ENCODE measurements at places on chromosomes 1 and 21.

- no peak for DNase-seq
These were observed 2.0 kb downstream of the TNFSF18 start for GRCh38 chr1:173048621-173049321.

DNA sequence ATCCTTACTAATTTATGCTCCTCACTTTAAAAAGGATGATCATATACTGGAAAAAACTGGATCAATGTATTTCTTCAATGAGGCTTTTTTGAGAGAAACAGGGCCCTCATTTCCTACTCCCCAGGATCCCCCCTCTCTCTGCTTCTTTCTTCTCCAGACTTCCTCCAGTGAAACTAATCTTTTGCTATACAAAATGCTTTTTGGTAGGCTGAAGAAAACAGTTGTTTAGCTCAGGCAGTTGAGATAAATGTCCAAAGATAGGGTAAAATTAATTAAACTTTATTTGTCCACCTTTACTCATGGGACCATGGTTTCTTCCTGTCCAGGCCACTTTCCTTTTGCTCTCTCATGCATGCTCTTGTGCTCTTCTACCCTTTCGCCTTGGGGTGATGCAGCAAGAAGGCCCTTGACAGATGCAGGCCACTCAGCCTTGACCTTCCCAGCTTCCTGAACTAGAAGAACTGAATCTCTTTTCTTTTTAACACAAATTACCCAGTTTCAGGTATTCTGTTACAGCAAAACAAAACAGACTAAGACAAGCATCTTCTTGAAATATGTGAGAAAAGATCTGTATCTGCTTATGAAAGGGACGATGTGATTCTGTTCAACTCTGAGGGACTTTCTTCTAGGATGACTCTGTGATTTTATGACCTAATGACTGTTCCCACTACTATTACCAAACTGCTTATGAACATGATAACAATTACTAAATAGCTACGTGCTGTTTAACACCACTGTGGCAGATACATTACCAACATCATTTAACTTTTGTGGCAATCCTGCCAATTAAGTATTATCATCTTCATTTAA is 63.7 kb downstream of the NVL start:
- no peak for DNase-seq

GRCh38 chr1:226915672-226915995 is 24.5 kb upstream of the COQ8A start:
- DNase-seq: no peak

DNA sequence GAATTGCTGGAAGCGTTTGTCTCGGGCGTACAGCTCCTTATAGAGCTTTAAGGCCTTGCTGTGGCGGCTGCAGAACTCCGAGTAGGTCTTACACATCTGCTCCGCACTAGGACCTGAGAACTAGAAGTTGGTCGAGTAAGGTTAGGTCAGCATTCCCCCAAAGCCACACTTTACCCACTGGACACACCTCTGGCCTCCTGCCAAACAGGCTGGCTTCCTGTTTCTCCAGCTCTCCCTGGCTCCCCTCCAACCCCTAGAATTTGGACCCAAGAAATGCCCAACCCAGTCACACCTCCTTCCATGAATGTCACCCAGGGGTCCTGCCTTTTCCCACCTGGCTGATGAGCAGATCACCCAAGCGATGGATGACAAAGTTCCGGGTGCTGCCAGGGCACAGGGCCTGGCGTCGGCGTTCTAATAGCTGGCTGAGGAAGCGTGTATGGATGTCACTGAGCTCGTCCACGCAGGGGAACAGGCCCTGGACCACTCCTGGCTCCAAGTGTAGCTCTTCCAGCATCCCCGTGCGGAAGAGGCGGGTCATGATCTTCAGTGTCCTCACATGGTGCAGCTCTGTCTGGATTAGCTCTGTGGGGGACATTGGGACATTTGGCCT is 15.6 kb downstream of the ARHGEF2 start:
- no peak for DNase-seq

- DNase-seq: no peak
These were observed 39.0 kb downstream of the RAP1A start for GRCh38 chr1:111658622-111659021.

GRCh38 chr21:35226968-35227744 is 178.1 kb upstream of the RUNX1 start:
- DNase-seq: no peak

DNA sequence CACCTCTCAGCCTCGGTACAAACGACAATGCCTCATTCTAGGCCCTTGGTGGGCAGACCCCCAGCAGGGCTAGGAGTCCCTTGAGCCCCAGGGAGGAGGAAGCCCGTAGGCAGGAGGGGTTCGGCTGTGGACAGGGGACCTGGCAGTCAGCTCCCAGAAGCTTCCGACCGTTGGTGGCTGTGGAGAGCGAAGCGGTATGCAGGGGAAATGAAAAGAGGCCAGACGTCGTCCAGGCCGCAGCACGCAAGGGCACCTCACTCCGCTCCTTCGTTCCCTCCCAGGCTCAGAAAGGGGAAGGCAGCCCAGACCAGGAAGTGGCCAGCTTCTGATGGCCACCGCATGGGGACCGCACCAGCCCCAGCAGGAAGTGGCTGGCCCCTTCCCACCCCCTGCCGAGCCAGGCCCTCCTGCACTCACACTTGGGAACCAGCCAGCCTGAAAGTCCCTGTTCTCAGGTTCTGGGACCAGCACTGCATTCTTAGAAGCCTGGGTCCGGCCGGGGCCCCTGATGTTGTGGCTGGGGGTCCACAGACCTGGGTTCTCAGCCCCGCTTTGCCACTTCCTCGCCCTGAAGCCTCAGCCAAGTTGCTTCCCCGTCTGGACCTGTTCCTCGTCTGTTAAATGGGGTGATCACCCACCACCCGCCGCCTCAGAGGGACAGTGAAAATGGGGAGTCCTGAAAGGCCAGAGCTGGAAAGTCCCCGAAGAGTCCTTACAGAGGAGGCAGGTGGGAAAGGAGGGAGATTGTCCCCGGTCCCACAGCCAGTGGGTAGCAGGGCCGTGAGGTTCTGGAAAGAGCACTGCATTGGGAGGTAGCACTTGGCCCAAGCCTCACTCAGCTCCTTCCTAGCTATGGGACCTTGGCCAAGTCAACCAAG is 104.0 kb upstream of the RUNX3 start:
- no peak for DNase-seq

DNA sequence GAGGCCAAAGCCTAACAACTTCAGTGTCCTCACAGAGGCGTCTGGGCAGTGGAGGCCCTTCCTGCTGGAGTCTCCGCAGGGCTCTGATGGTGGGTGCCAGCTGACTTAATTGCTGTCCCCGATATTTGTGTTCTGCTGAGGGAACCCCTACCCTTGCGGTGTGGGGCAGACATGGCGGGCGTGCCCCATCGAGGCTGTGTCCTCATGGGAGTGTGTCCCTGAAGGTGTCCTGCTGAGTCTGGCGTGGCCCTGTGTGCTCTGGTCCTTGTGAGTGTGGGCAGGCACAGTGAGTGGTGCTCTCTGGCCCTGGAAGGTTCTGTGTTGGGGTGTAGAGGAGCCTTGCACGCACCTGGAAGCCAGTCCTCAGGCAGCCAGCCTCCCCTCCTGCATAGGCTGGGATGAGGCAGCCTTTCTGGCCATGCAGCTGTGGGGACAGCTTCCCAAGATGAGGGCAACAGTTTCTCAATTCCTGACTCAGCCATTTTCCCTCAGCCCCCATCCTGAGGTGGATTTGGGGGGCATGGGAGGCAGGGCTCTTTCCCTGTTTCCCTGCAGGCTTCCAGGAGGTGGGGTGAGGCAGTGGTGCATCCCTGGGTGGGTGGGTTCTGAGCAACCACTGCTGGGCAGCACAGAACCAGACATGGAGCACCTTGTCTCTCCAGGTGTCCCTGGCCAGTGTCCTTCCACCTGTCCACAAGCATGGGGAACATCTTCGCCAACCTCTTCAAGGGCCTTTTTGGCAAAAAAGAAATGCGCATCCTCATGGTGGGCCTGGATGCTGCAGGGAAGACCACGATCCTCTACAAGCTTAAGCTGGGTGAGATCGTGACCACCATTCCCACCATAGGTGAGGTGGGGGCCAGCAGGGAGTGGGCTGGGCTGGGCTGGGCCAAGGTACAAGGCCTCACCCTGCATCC is 6.5 kb downstream of the C1orf35 start:
- no peak for DNase-seq

GRCh38 chr1:108858230-108858950 is 1.5 kb upstream of the AKNAD1 start:
- no peak for DNase-seq

DNA sequence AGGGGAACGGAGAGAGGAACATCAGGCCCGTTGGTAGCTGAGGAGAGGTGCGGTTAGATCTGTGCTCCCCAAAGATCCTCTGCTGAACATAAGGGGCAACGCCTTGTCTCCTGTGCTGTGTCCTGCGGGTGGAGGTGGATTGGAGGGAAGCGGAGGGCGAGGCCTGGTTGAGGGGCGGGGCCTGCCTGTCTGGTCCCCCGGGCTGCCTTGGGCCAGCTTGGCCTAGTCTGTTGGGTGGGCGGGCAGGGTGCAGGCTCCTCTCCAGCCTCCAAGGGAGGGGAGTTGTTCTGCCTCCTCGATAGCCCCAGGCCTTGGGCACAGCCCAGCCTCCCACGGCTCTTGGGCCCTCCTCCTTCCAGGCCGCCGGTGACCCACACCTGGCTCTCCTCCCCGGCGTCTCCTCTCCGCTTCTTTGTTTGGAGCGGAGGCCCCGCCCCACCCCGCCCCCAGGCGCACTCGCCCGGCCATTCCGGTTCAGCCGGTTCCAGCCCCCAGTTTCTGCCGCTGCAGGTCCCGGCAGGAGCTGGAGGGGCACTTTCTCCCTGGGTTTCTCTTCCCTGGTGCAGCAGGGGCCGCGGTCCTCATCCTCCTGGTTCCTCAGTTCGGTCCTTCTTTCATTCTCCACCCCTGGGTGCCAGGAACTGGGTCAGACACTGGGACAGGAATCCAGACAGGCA is 19.4 kb downstream of the PTPRF start:
- peak; percentile 86 for DNase-seq

DNA sequence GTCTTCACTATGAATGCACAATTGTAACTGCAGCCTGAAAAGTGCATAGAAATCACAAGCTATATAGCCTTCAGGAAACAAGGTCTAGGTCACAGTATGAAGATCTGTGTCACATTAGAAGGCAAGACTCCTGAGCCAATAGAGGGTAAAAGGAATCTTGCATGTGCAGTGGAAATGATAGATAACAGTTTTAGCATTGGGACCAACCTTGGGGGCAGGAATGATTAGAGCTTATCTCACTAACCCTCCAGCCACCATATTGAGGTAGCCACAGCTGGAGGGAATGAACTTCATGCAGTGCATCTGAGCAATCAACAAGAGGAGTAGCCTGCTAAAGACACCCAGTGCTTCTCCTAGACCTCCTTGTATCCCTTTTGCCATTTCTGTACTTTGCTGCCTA is 390.1 kb downstream of the LTN1 start:
- DNase-seq: no peak

GRCh38 chr1:15081102-15081501 is 72.4 kb upstream of the TMEM51 start:
- DNase-seq: no peak

DNA sequence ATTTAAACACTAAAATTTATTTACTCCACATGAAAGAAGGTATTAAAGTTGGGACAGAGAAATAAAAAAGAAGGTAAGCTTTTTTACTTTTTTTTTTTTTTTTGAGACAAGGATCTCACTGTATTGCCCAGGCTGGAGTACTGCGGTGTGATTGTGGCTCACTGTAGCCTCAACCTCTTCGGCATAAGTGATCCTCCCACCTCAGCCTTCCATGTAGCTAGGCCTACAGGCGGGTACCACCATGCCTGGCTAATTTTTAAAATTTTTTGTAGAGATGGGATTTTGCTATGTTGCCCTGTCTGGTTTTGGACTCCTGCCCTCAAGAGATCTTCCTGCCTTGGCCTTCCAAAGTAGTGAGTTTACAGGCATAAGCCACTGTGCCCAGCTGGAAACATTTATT is 106.6 kb downstream of the ITSN1 start:
- no peak for DNase-seq

DNA sequence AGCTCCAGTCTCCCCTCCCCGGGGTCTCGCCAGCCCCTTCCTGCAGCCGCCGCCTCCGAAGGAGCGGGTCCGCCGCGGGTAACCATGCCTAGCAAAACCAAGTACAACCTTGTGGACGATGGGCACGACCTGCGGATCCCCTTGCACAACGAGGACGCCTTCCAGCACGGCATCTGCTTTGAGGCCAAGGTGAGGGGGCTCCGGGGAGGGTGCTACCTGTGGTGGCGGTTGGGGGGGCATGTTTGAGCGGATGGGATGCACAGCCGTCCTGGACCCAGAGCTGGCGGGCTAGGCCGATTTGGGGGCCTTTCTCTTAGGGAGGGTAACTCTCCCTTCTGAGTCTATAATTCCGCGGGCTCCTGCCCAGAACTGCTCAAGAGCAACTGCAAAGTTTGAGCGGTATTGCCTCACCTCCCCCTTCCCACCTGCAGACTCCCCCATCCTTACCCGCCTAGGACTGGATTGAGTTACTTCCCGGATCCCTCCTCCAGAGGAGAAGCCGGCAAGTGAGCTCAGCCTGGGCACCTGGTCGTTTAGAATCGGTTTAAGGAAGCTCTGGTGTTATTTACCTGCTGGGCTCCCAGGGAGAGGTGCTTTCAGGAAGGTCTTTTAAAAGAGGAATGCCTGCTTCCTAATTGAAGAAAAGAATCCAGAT is 730 bp downstream of the NOS1AP start:
- DNase-seq: no peak

GRCh38 chr1:114282751-114283403 is 129.2 kb upstream of the SYT6 start:
- peak; percentile 69 for DNase-seq

- no peak for DNase-seq
These were observed 47.4 kb downstream of the NPHP4 start for GRCh38 chr1:5944843-5945167.

- no peak for DNase-seq
These were observed 87.0 kb upstream of the VAMP3 start for GRCh38 chr1:7684132-7684531.

DNA sequence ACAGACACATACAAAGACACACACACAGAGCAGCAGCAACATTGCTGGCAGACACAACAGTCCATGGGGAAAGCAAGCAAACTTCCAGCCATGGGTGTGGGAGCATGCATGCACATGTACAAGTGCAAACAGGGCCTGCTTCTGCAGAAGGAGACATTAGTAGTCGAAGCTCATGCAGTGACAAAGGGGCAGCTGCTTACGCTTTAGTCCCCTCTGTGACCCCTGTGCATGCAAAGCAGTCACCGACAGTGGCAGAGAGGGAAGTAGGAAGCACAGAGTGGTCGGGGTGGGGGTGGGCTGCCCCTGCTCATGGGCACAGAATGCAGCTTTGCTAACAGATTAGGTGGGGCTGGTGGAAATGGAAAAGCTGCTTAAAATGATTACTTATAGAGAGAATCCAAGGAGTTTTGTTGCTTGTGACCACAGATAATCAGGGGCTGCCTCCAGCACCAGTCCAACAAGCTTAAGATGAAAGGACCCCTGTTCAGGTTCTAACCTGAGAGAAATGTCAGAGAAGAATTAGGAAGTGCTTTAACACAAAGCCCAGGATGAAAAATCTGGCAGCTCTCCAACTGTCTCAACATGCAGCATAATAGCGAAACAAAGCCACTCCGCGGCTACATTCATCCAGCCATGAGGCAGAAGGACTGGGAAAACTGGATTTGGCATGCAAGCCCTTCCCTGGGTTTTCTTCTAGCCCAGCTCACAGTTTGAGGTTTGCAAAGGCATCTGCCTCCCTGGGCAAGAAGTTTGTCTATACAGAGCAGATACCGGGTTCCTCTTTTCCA is 378.9 kb downstream of the KCNH1 start:
- peak; percentile 18 for DNase-seq

Measured in LNCaP clone FGC (cell line).